ENCODE measurements at places on chromosomes 11 and 22.
A peak's percentile ranks its signal among the peaks of the same experiment; 100 is the strongest.

DNA sequence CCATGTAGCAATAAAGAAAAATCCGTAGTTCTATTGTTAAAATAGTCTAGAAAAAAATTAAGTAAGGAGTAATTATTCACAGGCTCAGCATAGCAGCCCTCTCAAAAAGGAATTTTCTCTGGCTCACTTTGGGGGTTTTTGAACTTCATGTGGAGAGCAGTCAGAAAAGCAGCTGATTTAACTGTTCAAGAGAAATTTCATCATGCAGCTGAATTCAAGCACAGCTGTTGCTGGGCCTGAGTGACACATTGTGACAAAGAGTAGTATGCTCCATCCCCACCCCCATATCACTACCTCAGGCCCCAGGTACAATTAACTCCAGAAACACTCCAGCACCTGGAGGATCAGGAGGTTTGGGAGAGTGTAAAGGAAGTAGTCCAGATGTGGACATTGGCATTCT is 272.1 kb downstream of the FAM76B start:
- DNase-seq: no peak

- no peak for DNase-seq
Measured at GRCh38 chr11:31645747-31646146, 136.2 kb downstream of the ELP4 start.

- DNase-seq: no peak
Measured at GRCh38 chr11:42840176-42840829, 471.5 kb upstream of the API5 start.

- no peak for DNase-seq
Measured at GRCh38 chr11:12008790-12009616, 577 bp upstream of the DKK3 start.

DNA sequence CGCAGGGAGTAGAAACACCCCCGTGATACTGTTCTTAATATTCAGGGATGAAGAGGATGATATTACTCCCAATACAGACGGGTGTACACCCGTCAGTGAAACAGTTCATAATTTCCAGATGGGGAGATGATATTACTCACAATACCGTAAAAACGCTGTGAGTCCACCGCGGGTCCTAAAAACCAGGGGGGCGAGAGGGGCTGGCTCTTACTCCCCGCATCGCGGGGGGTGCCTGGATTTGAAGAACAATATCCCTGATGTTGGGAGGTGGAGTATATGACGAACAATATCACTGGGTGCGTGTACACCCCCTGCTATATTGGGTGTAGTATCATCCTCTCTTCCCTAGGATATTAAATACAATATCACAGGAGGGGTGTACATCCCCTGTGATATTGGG is 20.5 kb upstream of the APOL5 start:
- DNase-seq: no peak

DNA sequence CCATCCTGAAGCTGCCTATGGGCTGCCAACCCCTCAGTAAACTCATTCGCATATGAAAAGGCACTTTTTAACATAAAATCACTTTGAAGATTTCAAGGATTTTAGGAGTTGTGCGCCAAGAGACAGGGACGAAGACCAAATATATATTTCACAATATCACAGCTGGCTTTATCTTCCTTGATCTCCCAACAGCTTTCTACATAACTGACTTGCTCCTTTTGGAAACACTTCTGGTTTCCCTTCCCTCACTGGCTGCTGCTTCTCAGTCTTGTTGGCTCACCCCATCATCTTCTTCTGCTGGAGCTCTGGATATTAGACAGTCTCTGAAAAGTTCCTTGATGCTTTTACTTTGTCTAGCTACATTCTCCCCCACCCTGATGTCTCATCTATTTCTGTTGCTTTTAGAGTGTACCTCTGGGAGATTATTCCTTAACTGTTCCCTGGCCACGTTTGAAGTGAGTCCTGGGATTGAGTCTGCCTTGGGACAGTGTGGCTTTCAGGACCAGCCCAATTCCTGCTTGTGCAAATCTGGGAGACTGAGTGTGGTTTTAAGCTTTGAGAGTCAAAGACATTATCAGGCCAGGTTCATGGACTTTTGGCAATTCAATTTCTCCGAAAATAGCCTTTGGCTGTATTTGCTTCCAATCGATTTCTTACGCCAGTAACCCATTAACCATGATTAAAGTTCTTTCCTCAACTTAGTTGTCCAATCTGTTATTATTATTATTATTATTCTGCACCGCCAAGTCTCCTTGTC is 30.9 kb upstream of the NNMT start:
- no peak for DNase-seq

DNA sequence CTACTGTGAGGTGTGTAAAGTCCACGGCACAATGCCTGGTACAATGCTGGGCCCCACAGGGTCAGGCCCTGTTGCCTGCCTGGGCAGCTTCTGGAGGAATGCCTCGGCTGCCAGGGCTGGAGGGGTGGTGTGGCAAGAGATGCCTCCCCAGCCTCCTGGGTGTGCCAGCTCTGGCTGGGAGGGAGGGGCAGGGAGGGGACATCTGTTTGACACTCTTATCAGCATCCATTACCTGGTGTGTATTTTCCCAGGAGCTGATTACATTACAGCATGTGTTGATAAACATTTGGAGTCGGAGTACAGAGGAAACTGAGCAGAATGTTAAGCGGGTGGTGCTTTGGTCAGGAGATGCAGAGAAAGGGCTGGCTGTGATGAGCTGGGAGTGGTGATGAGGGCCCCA is 11.0 kb upstream of the NECTIN1 start:
- DNase-seq: no peak

- no peak for DNase-seq
Measured at GRCh38 chr22:46925818-46926217, 163.4 kb downstream of the TBC1D22A start.

DNA sequence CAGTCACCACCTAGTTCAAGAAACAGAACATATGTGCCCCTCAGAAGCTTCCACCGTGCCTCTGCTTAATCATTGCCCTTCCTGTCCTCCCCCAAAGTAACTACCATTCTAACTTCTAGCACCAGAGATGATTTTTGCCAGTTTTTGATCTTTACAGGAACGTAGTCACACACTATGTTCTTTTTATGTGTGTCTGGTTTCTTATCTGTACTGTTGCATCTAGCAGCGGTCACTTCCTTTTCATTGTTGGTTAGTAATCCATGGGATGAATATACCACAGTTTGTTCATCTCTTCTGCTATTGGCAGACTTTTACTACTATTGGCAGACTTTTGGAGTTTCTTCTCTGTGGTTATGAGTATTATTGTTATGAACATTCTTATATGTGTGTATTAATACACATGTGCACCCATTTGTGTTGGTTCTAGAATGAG is 34.6 kb downstream of the SPECC1L start:
- DNase-seq: no peak

- no peak for DNase-seq
Measured at GRCh38 chr11:28366549-28367346, 258.6 kb downstream of the METTL15 start.

GRCh38 chr11:67504005-67504949 is 886 bp downstream of the PITPNM1 start:
- DNase-seq: no peak

DNA sequence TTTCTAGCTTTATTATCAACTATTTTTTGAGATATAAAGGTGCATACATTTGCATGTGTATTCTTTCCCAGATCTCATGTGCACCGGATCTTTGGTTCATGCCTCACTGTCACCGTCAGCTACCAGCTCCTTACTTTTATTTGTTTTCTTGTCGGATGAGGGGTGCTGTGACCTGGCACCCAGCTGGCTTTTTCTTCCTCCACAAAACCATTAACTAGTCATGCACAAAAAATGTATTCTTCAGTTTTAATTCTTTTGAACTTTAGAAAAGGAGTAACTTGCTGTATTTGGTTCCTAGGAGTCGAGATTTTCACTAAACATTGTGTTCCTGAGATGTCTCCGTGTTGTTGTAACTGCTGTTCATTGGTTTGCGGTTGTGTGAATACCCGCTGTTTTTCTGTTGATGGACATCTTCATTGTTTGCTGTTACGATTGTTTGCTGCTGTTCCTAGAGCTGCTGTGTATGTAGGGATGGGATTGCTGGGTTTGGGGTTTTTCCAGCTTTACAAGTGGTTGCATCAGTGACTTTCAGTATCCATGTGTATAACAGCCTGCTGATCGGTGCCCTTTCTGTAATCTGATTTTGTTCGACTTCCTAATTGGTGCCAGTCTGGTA is 39.4 kb downstream of the MOV10L1 start:
- no peak for DNase-seq

DNA sequence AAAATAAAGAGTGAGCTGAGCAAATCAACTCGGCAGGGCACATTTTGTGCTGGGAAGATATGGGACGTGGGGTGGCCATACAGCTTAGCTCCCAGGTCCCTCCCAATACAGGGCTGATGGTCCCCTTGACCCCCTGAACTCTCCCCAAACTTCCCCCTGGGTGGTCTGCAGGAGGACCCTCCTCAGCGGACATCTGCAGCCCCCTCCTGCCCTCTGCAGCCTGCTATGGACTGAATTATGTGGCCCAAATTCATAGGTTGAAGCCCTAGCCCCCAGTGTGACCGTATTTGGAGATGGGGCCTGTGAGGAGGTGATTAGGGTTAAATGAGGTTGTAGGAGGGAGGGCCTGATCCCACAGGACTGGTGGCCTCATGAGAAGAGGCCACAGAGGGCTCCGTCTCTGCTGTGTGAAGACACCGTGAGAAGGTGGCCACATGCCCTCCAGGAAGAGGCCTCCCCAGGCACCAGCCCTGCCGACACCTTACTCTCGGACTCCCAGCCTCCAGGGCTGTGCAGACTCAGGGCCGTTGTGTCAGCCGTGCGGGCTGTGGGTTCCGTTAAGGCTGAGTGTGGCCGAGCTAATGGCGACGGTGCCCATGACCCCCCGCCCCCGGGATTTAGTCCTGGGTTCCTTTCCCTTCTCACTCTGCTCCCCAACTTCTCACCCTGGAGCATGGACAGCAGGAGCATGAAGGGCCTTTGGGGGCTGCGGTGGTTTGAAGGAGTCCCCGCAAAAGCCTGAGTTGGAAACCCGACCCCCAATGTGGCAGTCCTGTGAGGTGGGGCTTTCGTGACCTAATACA is 1042.8 kb downstream of the BRD1 start:
- DNase-seq: no peak

DNA sequence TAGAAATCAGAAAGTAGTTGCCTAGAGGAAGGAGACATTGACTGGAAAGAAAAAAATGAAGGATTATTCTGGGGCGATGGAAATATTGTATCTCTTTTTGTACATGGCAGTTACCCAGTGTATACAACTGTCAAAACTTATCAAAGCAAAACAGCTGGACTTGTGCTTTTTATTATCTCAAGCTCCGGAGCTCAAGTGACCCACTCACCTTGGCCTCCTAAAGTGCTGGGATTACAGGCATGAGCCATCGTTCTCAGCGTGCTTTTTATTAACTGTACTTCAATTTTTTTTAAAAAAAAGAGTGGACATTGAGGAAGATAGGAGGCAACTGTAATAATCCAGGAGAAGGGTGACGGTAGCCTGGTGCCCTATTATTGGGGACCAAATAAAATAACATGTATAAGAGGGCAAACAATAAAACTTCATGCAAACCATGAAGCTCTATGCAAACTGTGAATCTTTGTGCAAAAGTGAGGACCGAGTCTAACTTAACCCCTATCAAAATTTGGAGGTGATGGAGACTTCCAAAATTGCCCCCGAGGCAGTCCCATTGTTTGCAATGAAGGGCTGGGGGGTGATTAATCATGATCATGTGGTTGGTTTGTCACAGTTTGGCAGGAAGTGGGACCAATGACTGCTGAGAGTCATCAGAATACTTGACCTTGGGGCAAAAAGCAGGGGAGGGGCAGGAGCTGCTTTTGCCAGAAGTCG is 23.5 kb downstream of the FZD4 start:
- no peak for DNase-seq

GRCh38 chr11:60854140-60854846 is 1.5 kb downstream of the PTGDR2 start:
- no peak for DNase-seq

DNA sequence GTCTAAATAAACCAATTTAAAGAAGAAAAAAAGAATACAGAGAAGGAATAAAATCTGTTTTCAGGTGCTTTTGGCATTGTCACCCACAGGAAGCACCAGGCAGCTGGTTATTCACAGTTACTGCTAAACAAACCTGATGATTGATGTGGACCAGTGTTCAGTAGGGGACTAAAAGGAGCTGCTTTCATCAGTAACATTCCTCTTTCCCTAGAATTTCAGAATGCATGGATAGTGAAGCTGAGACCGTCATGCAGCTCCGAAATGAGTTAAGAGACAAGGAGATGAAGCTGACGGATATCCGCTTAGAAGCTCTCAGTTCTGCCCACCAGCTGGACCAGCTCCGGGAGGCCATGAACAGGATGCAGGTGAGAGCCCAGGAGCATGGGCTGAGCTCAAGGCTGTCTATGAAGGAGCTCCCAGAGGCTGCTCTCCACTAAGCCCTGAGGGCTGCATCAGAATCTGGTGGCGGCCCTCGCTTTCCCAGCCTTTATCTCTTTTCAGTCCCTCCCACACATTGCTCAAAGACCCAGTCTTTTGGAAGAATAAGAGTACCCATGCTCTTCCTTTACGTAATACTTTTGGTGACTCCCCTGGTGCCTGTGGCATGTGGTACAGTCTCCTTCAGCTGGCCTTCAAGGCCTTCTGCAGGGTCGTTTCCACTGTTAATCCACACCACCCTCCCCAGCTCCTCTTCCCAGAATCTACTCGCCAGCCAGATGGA is 69.5 kb downstream of the DBX1 start:
- DNase-seq: peak; percentile 39

GRCh38 chr11:71322192-71322735 is 69.9 kb upstream of the SHANK2 start:
- DNase-seq: no peak

- DNase-seq: no peak
Measured at GRCh38 chr22:49366437-49366836, 461.2 kb downstream of the BRD1 start.

DNA sequence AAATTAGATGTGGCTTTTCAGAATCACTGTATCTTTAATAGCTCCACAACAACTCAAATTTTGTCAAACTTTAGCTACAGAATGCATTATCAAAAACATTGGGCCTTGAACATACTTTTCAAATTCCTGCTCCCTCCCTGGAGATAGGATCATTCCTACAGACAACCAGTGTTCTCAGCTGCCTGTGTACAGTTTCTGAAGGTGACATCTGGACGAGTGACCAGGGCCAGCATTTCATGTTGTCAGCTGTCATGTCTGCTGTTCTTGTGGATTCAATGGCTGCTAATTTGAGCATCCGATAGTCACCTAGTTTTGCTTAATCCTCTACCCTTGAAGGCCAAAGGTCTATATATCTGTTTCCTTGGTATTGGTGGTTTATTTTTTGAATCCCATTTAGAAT is 188.2 kb downstream of the DBX1 start:
- DNase-seq: no peak

DNA sequence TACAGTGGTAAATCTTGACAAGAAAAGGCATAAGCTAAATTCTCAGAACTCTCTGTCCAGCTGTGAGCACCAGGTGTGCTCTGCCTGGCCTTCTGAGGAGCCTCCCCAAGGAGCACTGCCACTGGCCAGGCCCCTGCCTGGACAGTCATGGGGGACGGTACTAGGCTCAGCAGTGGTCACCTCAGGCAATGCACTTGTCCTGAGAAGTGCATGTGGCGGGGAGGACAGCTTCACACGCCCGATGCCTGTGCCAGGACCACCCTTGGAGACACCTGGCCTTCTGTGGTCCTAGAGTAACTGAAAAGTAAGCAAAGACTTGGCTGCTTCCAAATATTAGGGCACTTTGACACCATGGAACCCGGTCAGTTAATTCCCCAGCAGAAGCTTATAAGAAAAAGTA is 28.6 kb upstream of the SCGB1A1 start:
- no peak for DNase-seq

GRCh38 chr11:74338963-74339362 is 27.5 kb upstream of the P4HA3 start:
- DNase-seq: no peak

- DNase-seq: no peak
Measured at GRCh38 chr11:37951996-37952395, 1354.0 kb upstream of the RAG2 start.

GRCh38 chr22:46739094-46739870 is 1.2 kb upstream of the CERK start:
- DNase-seq: no peak
